Breast epithelium (tissue), 4 donors: ENCODE measurements at places on chromosomes 2 and 18. TPM values are rescaled to one million over a fixed set of nuclear protein-coding genes. Genes with fewer than 3 reads are reported as not detected.

GRCh38 chr2:196315388-196316049 lies 144.1 kb upstream of the STK17B start:
- no peak for DNase-seq

- DNase-seq = no peak
Measured at GRCh38 chr18:34787931-34788532, 77.9 kb downstream of the DTNA start.

- DNase-seq = no peak
Measured at GRCh38 chr2:53104263-53104662, 663.3 kb upstream of the CHAC2 start.

DNA sequence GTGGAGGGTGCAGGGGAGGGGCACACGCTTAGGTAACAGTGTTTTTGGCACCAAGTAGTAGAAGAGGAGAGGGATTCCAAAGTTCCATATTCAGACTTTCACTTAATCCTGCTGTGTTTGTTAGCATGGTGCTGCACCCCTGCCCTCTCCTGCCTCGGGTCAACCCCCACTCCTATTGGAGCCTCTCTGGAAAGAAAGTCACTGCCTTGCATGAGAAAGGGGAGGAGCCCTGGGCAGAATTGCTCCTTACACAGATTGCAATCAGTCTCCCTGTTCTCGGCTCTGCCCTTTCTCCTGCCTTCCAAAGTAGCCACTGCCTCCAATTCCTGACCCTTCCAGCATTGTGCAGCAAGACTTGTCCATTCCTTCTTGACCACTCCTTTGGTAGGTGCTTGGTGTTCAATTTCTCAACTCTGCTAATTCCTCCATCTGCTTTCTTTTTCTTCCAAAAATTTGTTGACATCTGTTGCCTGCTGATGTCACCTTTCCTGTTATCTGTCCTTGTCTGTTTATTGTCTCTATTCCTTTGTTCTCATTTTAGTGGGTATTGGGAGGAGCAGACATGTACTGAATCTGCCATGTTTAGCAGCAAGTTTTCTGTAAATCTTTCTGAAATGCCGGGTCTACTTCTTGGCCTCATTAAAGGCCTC lies 225.4 kb downstream of the LOXHD1 start:
- DNase-seq = no peak

DNA sequence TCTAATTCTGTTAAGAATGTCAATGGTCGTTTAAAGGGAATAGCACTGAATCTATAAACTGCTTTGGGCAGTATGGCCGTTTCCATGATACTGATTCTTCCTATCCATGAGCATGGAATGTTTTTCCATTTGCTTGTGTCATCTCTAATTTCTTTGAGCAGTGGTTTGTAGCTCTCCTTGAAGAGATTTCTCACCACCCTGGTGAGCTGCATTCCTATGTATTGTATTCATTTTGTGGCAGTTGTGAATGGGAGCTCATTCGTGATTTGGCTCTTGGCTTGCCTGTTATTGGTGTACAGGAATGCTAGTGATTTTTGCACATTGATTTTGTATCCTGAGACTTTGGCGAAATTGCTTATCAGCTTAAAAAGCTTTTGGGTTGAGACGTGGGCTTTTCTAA lies 38.3 kb upstream of the WDR75 start:
- DNase-seq = no peak

GRCh38 chr18:45049578-45050319 lies 369.1 kb downstream of the SETBP1 start:
- DNase-seq = no peak

DNA sequence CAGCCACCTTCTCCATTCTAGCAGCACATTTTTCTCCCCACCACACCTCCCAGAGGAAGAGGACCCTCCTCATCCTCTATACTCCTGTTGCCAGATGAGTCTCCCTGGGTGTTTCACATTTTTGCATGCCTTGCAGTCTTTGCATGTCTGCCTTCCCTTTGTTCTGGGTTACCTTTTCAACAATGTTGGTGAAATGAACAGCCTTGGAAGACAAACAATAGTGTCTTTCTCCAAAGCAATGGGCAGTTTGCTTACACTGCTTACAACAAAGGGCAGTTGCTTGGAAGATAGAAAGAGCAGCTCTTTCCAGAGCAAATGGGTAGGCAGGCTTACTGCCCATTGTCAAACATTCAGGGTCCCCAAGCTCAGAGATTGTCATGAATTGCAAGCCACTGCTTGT lies 14.5 kb upstream of the SEH1L start:
- no peak for DNase-seq

GRCh38 chr2:101149241-101150192 lies 1.7 kb downstream of the TBC1D8 start:
- DNase-seq = no peak

DNA sequence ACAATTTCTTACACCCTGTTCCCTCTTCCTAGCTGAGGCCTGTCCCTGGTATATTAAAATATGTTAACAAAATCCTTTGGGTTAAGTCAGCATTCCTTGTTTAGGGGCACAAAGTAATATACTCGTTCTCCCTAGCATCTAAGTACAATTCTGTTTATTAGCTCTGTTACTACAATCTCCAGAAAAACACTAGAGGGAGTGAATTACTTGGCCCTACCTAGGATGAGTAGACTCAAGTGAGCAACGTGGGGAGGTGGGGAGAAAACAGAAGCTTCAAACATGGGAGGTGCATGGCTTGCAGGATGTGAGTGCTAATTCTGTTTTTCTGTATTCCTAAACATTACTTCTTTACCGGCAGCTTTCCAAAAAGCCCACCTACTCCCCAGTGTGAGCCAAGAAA lies 89.7 kb downstream of the FSIP2 start:
- no peak for DNase-seq

GRCh38 chr2:60706021-60706420 lies 50.0 kb upstream of the PAPOLG start:
- DNase-seq = no peak

DNA sequence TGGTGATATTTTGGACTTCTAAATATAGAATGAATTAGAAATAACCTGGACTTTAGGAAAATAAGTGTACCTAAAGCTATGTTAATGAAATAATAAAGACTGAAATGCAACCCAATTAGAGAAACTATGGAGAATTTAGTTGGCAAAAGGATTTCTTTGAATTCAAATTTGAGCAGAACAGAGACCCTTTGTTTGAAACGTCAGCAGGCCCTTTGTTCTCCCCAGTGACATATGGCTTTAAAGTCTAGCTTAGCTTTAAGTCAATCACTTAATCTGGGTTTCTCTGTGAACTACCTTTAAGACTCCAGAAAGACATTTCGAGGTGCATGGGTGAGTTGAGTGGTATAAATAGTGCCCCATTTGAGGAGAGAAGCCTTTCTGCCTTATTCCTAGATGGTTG lies 130.5 kb upstream of the CREB1 start:
- DNase-seq = no peak

- DNase-seq = no peak
Measured at GRCh38 chr2:15096873-15097272, 464.3 kb downstream of the NBAS start.

- DNase-seq = no peak
Measured at GRCh38 chr2:216066230-216066629, 15.4 kb downstream of the PECR start.

DNA sequence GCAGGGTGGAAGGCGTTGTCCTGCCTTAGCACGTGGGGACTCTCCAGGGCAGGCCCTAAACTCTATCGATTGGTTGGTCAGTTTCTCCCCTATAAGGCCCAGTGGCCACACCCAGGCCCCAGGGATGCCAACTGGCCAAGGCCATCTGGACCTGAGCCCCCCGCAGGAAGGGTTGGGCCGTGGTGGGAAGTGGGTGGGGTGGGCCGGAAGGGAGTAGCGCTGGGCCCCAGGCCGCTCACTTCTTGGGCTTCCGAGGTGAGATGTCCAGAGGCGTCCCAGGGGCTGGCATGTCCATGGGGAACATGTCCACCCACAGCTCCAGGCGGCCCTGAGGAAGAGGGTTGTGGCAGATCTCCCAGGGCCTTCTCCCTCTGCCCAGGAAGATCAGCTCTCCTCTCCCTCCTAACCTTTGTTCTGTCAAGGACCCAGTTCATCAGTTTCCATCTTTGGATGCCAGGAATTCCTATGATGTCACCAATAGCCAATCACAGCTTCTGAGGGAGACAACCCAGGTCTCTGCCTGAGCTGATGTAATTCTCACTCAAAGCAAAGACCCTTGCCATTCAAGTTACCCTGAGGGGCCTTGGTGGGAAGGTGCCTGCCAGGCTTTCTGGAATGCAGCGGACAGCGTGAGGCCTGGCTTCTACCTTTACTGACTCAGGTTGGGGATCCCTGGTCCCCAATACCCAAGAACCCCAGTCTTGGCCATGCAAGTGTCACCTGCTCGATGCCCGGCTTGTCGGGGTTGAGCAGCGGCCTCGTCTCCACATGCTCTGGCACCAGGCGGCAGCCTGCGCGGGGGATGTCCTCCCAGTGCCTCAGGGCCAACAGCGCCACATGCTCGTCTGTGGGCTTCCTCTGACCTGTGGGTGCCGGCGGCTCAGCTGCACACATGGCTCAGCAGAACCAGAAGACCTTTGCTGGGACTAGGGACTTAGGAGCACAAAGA lies 14.4 kb downstream of the OTOF start:
- DNase-seq = no peak

DNA sequence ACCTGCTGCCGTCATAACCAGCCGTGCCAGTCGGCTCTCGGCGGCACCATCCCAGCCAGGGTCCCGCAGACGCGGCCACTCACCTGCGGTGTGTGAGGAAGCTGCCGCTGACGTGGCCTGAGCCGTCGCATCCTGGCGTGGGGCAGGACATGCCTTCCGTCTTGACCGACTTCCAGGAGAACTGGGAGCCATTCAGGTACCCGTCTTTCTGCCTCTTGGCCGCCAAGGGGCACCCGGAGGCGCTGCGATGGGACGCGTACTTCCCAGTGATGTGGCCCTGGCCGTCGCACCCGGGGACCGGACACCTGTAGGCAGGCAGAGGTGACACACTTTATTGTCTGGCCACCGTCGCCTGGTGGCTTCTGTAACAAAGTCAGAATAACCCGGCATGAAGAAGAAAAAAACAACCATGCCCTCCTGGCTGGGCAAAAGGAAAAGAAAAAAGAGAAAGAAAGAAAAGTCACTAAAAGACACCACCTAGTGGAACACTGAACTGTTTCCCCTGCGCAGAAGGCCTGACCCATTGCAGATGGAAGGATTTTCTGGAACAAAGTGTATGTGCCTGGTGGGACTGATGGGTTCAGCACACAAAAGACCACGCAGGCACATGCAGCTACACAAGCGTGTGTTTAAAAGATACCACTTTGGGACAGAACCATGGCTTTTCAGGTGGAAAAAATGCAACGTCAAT lies 94.9 kb upstream of the PXDN start:
- no peak for DNase-seq

DNA sequence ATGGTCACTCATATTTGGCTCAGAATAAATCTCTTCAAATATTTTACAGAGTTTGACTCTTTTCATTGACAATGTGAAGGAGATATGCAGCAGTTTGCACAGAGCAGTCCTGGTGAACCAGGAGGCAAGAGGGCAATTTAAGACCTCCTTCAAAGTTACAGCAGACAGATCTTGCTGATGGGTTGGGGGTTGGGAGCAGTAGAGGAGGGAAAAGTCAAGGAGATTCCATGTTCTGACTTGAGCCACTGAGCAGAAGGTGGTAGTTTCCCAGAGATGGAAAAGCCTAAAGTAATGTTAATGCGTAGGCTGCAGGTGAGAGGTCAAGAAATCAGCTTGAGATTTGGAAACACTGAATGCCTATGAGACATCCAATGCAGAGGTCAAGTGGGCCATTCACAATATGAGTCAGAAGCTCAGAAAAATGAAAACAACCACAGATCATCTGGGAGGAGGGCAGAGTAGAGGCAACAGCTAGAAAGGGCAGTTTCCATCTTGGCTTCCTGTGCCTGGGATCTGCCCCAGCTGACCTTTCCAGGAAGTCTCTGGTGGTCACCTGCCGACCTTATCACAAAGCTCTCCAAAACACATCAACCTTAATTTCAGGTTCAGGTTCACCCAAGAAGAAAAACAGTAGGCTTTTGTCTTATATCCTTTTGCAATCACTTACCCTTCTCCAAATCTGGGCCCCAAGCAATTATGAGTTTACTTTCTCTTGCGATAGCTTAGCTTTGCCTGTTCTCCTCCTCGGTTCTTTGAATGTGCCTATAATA lies 197.5 kb upstream of the ARL4C start:
- DNase-seq = no peak

- DNase-seq = no peak
Measured at GRCh38 chr2:234290671-234291070, 206.2 kb downstream of the ARL4C start.

GRCh38 chr18:57802213-57803102 lies 657 bp downstream of the ATP8B1 start:
- DNase-seq = no peak

DNA sequence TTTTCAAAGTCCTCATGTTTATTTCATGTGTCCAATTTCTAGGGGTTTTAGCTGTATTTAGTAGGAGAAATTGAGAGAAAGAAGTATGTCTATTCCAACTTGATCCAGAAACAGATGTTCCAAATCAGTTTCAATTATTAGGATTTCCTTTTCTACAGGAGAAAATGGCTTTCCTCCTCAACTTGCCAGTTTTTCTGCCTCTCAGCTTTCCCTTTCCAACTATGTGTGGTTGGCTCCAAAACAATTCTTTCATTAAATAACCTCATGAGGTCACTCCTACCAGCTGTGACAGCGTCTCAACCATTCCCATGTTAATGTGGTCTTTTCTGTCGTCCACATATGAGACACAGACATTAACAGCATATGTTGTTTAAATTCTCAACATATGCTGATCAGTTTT lies 13.1 kb downstream of the XIRP2 start:
- no peak for DNase-seq

DNA sequence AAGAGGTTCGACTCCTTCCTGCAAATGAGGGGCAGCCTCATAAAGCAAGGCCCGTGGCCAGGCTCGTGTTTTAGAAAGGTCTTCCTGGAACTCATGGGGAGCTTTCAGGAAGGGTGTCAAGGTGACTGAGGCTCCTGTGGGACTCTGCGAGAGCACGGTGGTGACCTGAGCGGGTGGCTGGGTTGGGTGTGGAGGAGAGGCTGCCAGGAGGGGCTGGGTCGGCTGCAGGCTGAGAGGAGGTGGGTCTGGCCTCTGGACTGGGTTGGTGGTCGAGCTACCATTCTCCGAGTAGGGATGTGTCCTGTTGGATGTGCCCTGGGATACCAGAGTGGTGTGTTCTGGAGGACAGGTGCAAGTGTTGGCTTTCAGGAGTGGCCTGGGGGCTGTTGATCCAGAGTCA lies 86.4 kb downstream of the DGKD start:
- DNase-seq = no peak

The HOXD10 gene
- 5.2 TPM for total RNA-seq

The DIPK1C gene
- not detected for total RNA-seq

The MAPK4 gene
- 1.3 TPM for total RNA-seq

The FBXO48 gene
- total RNA-seq = 1.6 TPM

The TTR gene
- not detected for total RNA-seq

The GYPC gene
- total RNA-seq = 127 TPM

The FAM237A gene
- not detected for total RNA-seq
